H7 (cell line): ENCODE measurements at places on chromosomes 11 and 22. TPM values are rescaled to one million over a fixed set of nuclear protein-coding genes. Genes with fewer than 3 reads are reported as not detected.

GRCh38 chr11:85749884-85750283 is 61.1 kb downstream of the SYTL2 start:
- DNase-seq: no peak

Gene GPR83
- 0.26 and 0.38 TPM in 2 replicates for total RNA-seq

DNA sequence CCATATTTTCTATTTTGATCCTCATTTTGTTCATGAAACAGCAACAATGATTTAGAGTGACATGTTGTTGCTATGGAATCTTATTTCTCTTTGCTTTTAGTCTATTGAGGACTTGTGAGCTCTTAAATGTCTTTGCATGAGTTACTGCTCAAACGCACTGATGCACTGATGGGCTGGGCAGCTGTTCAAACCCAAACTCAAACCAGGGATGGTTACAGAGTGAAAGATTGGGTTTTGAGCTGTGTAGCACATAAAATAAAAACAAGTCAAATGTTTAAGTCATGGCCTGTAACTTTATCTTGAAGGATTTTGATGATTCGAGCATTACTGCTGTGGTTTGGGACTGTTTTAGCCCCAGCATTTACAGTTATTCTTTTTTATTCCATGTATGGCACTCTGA is 20.1 kb upstream of the NCAM1 start:
- DNase-seq: no peak

Gene MUC2
- not detected in 2 replicates for total RNA-seq

GRCh38 chr22:22372086-22372485 is 127.5 kb downstream of the VPREB1 start:
- no peak for DNase-seq

GRCh38 chr11:62627713-62628112 is 5.9 kb upstream of the B3GAT3 start:
- DNase-seq: no peak

DNA sequence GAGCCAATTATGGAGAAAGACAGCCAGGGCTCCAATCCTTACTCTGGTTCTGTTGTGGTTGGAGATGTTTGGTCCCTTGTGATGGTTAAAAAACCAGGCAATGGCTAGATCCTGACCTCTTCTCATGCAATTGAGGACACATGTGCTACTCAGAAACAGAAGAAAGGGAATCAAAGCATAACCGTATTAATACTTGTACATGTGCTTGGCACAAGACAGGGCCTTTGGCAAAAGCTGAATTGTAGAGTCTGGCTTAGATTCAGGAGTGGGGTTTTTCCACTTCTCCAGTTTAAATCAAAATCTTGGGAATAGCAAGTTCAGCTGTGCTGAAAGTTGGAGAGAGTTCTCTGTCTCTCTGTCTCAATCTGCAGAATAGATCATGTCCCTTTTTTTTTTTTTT is 80.1 kb upstream of the E2F8 start:
- DNase-seq: no peak

DNA sequence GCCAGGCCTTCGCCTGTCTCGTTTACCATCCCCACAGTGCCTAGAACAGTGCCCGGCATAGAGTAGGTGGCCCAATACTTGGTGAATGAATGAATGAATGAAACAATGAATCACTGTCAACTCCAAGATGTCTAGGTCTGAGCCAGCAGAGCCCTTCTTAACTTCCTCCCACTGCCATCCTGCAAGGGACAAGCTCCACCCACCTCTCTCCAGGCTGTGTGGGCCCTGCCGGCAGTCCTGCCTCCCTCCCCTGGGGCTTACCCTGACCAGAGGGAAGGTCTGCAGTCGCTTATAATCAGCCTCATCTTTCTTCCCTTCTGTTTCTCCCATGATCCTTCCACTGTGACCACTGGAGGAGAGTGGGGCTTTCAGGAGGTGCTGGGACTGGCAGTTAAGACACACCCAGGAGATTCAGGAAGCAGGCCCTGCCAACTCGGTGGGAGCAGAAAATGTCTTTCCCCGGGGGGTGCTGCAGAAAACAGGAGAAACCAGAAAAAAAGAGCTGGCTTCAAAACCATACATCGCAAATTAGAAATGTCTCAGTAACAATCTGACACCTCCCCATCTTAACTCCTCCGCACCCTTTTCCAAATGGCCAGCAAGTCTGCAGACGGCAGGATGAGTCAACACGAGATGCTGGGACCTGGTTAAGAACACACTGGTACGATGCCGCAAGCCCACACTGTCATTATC is 11.4 kb downstream of the DNAL4 start:
- DNase-seq: peak; percentile 84

DNA sequence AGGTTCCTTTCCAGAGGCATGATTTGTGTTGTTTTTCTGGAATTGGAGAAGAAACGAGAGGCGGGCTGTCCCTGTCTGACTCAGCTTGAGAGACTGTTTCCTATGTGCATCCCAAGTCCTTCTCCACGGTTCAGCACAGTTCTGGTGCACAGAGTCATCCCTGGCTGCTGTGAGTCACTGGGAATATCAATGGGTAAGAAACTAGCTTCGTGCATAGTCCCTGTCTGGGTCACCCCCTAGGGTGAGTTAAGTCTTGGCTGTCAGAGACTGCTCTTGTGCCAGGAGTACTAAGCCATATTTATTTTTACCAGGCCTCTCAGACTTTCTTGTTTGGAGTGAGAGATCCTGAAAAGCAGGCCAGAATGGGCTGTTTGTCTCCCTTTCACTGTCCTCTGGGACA is 2.4 kb upstream of the LRP4 start:
- no peak for DNase-seq

DNA sequence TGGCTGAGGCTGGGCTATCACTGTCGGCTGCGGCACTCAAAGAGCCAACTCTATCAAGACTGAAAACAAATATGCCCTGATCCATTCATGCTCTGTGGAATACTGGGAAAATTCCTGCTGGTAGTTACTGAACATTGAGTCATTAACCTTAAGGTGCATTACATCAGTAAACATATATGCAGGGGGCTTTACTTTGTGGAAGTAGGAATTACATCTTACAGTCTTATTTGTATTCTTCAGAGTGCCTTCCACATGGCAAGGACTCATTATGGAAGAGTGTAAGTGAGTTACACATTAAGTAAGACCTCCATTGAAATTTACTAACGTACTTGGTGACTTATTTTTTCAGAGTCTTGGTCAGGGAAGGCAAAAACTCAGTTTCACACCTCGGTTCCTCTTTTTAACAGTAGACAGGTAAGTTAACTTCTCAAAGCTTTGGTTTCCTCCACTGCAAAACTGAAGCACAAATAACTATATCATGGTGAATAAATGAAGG is 4.5 kb downstream of the OR5B21 start:
- no peak for DNase-seq

DNA sequence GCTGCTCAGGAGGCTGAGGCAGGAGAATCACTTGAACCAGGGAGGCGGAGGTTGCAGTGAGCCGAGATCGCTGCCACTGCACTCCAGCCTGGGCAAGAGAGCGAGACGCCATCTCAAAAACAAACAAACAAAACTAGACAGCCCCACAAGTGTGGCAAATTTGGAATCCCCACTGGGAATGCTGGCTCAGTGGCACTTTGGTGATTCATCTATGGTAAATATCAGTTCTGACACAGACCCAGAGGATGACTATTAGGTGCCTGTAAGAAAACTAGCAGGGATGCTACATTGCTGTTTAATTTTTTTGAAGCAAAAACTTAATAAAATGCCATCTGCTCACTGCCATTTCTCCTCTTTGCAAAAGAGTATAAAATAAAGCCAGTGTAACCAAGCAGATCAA is 107.9 kb downstream of the NAT10 start:
- DNase-seq: no peak
